T-helper 1 cell treated with Interleukin-12 subunit alpha and Interleukin-12 subunit beta and Interleukin-4 antibody, amounts not matched to agents 30 ng/mL and 1 ng/mL, for 36 hours (primary cell): ENCODE measurements at places on chromosomes 1 and 21. TPM values are rescaled to one million over a fixed set of nuclear protein-coding genes. Genes with fewer than 3 reads are reported as not detected.

FAM72B gene
- total RNA-seq: 13.6 and 13.9 TPM in 2 replicates

LGR6 gene
- total RNA-seq: not detected in 2 replicates

ARHGEF11 gene
- 28.6 and 30.4 TPM in 2 replicates for total RNA-seq

OR2AK2 gene
- total RNA-seq: 0.20 TPM in 1 of 2 replicates, not detected in the other

IGSF21 gene
- not detected in 2 replicates for total RNA-seq

TDRD5 gene
- not detected in 2 replicates for total RNA-seq

TSTD1 gene
- total RNA-seq: 40.8 and 43.5 TPM in 2 replicates

OR2M3 gene
- not detected in 2 replicates for total RNA-seq

GALE gene
- 20.4 and 20.7 TPM in 2 replicates for total RNA-seq

PRR9 gene
- not detected in 2 replicates for total RNA-seq

NT5C1A gene
- total RNA-seq: 0.56 and 1.1 TPM in 2 replicates

MAGOH gene
- total RNA-seq: 67.7 and 71.7 TPM in 2 replicates
